Stimulated activated CD8-positive, alpha-beta memory T cell treated with anti-CD3 and anti-CD28 coated beads, Interleukin-4, amount 100 ng/mL, for 24 hours (primary cell): ENCODE measurements at places on chromosomes 5 and 9.

DNA sequence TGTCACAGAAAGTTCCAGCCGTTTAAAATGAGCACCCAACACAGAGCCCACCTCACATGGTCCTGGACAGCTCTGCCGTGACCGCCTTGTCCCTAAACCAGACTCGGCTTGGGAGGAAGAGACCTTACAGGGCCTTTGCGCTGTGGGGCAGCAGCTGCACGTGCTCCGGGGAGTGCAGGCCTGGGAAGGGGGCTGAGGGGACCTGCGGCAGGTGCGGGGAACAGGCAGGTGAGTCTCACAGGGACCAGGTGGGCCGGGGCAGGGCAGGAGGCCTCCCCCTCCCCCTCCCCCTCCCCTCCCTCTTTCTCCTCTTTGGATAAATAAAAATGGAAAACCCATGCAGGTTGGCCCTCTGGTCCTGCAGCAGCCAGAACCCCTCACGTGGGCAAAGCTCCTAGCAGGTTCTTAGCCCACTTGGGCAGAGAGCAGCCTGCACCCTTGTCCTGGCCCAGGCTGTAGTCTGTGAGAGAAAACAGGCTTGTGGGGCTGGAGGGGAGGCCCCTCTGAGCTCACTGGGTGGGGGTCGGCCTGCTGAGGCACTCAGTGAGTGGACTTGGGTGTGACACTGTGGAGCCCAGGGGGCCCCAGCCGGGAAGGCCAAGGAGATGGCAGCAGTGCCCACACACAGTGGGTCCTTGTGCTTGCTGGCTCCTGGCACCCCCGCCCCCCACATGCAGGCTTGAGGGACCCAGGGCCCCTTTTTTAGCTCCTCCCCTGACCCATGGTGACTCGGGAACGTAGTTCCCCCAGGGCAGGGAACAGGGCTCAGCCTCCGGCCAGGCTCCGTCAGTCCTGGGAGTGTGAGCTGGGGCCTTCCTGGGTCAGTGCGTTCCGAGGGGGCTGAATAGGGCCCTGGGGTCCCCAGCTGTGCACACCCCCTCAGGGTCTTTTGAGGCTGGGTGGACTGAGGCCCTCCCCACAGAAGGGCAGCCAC, 40.0 kb upstream of the CACNA1B start:
- no peak for DNase-seq

- no peak for DNase-seq
Measured at GRCh38 chr9:88072831-88073375, 65.4 kb downstream of the SPATA31C2 start.

- no peak for DNase-seq
Measured at GRCh38 chr9:91090130-91090410, 271.6 kb downstream of the AUH start.

DNA sequence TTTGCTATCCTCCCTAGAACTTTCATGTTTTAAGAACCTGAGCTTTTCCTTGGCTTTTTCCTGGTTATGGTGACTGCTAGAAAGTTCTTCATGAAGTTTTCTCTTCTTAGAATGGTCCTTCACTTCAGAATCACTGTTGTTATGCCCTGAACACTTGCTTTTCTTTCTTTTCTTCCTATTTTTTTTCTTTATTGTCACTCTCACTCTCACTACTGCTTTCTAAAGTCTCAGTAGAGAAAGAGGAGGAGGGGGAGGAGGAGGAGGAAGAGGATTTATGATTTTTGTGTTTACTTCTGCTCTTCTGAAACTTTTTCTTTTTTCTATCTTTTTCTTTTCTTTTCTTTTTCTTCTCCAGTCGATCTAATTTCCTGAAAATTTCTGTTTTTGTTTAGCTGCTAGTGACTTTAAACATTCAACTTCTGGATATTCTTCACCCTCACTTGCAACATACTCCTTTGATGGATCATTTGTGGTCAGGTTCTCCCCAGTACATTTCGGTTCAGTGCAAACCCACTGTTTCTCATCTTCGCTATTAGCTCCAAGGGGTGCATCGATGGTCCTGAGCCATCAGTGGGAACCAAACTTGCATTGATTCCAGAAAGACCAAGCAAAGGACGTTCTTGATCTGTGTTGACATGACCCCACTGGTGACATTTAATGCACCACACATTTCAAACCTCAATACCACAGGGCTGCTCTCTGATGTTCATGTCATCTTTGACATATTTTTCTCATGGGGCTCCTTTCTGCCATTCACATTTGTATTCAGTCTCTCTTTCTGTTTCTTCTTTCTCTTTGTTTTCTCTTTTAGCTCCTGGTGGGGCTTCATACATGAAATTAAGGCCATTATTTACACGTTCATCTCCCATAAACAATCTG, 81.6 kb upstream of the HAND1 start:
- no peak for DNase-seq

GRCh38 chr5:72606525-72606924, 99.3 kb upstream of the ZNF366 start:
- no peak for DNase-seq
